ENCODE measurements at places on chromosomes 5 and 9. TPM values are rescaled to one million over a fixed set of nuclear protein-coding genes. Genes with fewer than 3 reads are reported as not detected.

- H3K27ac ChIP-seq = no peak overlapping the region
- no peak overlapping the region for H3K4me3 ChIP-seq
- H3K36me3 ChIP-seq = peaks cover 3% of the 10 kb centered on the region
- no peaks in the 10 kb centered on the region for H3K4me1 ChIP-seq
- H3K27me3 ChIP-seq = no peaks in the 10 kb centered on the region
Measured at GRCh38 chr9:14978022-14979000, 68.1 kb upstream of the FREM1 start.

GRCh38 chr9:91207729-91208418 is 153.8 kb downstream of the AUH start:
- peak overlapping the region; percentile 75 for H3K4me3 ChIP-seq
- H3K27ac ChIP-seq = peak overlapping the region; percentile 77
- H3K36me3 ChIP-seq = no peaks in the 10 kb centered on the region
- H3K27me3 ChIP-seq = no peaks in the 10 kb centered on the region

GRCh38 chr5:40735609-40736008 is 20.2 kb downstream of the TTC33 start:
- no peaks in the 10 kb centered on the region for H3K27me3 ChIP-seq
- H3K4me1 ChIP-seq = peaks cover 29% of the 10 kb centered on the region
- H3K36me3 ChIP-seq = peaks cover 9% of the 10 kb centered on the region
- no peak overlapping the region for H3K4me3 ChIP-seq
- H3K27ac ChIP-seq = peak overlapping the region; percentile 62

FYB1 gene
- 517 TPM for total RNA-seq

DRD1 gene
- not detected for total RNA-seq

TRMO gene
- 46.3 TPM for total RNA-seq

NSD1 gene
- total RNA-seq = 103 TPM

BASP1 gene
- total RNA-seq = 1.4 TPM

- H3K4me1 ChIP-seq = no peaks in the 10 kb centered on the region
- no peak overlapping the region for H3K4me3 ChIP-seq
- no peak for DNase-seq
- no peaks in the 10 kb centered on the region for H3K36me3 ChIP-seq
Measured at GRCh38 chr9:131119600-131119999, 5.8 kb upstream of the NUP214 start.

GRCh38 chr9:124770359-124771020 is 621 bp downstream of the NR6A1 start:
- H3K4me1 ChIP-seq = peaks cover 38% of the 10 kb centered on the region
- H3K27ac ChIP-seq = peak overlapping the region; percentile 68
- peak overlapping the region; percentile 98 for H3K4me3 ChIP-seq
- peaks cover 7% of the 10 kb centered on the region for H3K36me3 ChIP-seq

DNA sequence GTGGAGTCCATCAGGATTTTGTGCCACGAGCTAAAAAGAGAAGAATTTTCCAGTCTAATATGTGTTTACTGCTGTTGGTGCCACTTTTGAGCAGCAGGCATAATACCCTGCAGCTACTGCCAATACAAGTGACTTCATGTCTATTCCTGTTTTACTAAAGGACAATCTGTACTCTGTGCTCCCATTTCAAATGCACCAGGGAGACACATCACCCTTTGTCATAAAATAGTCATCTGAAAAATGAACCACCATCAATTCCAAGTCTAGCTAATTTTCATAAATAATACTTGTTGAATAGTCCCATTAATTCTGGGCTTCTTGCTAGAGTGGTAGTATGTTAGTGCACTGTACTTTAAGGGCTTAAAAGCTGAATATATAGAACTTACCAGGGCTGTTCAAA is 8.9 kb upstream of the PKD2L2 start:
- no peak overlapping the region for H3K27ac ChIP-seq
- H3K36me3 ChIP-seq = peaks cover 3% of the 10 kb centered on the region
- H3K4me1 ChIP-seq = no peaks in the 10 kb centered on the region
- H3K27me3 ChIP-seq = no peaks in the 10 kb centered on the region
- H3K4me3 ChIP-seq = no peak overlapping the region

GRCh38 chr9:123455187-123455586 is 99.2 kb downstream of the CRB2 start:
- no peak overlapping the region for H3K27ac ChIP-seq
- no peak overlapping the region for H3K4me3 ChIP-seq
- peaks cover 6% of the 10 kb centered on the region for H3K4me1 ChIP-seq
- no peak for DNase-seq
- H3K27me3 ChIP-seq = no peaks in the 10 kb centered on the region
- peaks cover 10% of the 10 kb centered on the region for H3K36me3 ChIP-seq

SLC24A2 gene
- total RNA-seq = not detected

DNA sequence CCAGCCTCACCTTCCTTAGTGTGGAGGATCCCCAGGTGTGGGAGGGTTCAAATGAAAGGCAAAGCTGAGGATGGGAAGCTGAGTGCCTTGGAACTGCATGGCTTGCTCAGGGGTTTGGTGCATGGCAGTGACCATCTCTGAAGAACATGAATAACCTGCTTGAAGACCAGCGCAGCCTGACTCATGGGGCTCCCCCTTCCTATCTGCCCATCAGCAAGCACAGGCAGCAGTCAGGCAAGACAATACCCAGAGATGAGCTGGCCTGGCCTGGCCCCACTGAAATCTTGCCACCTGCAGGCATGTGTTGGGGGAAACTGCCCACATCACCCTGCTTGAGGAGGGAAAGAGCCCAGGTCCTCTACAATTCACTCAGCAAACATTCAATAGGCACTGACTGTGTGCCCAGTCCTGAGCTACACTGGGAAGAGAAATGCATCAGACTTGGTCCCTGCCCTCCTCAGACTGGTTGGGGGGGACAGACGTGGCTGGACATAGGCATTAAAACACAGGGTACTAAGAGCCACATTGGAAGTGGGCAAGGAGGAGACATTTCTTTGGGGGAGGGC is 105.0 kb upstream of the ALDH1B1 start:
- H3K27me3 ChIP-seq = peaks cover 11% of the 10 kb centered on the region
- H3K4me1 ChIP-seq = no peaks in the 10 kb centered on the region
- no peaks in the 10 kb centered on the region for H3K36me3 ChIP-seq
- no peak overlapping the region for H3K27ac ChIP-seq
- H3K4me3 ChIP-seq = no peak overlapping the region

DNA sequence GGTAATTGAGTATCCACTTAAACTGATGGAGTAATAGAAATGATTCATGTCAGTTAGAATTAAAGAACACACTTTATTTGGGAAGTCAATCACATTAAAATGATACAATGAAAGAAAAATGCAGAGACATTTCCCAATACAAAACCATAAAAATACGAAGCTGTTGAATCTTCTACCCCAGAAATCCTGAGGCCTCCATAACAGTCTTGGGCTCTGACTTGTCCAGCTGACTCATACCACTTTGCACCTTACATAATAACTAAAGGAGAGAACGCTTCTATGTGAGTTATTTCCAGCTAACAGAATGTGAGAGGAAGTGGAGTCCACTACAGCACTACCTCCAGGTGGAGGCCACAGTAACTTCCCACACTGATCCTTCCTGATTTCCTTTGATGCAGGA is 305.0 kb downstream of the MRPS30 start:
- no peaks in the 10 kb centered on the region for H3K36me3 ChIP-seq
- no peak overlapping the region for H3K27ac ChIP-seq
- H3K27me3 ChIP-seq = no peaks in the 10 kb centered on the region
- no peak for DNase-seq
- H3K4me3 ChIP-seq = no peak overlapping the region
- H3K4me1 ChIP-seq = peaks cover 2% of the 10 kb centered on the region

RGMB gene
- 15.0 TPM for total RNA-seq

DNA sequence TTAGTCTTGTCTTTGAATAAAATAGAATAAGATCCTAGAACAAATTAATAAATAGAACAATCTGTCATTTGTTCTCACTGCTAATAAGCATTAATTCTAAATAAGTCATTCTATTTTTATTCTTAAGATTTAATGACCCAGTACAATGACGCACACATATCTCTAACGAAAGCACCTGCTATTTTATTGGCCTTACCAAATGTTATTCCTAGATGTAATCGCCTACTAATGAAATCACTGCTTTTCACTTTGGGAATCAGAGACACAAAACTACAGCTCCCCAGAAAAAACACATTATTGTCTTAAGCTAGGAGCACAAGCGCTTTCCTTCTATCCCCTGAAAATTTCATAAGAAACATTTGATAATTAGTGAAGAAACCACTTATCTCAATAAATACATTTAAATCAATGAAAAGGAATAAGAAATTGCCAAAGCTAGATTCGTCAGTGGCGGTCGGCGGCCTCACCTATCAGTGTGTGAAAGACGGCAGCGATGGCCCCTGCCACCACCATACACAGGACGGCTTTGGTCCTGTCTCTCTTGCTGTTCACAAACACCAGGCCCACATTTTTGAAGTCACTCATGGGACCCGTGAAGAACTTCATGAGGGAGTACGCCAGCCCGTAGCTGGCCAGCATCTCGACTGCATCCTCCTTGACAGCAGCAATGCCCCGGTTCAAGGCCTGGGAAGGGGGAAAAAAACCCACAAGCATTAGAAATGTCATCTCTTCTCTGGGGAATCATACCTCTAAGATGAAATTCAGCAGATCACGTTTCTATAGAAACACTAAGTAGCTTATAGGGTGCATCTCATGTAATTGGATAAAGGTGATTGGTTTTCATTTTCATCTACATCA is 102.8 kb downstream of the ANKH start:
- H3K4me3 ChIP-seq = no peak overlapping the region
- H3K27me3 ChIP-seq = no peaks in the 10 kb centered on the region
- H3K36me3 ChIP-seq = peaks cover 4% of the 10 kb centered on the region
- H3K4me1 ChIP-seq = peaks cover 23% of the 10 kb centered on the region

DNA sequence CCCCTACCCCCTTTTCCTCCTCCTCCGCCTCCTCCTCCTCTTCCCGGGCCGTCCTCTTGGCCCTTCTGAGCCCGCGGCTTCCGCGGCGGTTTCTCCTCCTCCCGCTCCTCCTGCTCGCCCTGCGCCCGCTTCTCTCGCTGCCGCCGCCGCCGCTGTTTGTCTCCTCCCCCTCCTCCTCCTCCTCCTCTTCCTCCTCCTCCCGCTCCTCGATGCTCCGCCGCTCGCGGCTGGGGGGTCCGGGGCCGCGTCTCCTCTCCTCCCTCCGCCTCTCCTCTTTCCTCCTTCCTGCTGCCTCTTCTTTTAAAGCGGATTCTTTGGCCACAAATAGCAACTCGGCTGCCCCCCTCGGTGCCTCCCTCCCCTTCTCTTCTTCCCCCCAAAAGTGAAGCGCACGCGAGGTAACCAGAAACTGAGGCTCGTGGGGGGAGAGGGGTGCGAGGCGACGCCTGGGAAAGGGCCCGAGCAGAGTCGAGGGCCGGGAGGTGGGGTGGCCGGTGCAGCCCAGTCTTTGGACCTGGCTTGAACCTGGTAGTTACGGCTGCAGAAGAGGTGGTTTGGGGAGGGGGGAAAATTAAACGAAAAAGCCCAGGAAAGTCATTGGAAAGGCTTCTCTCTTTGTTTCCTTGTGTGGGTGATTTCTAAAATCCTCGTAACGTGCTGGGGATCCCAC is 1058.5 kb upstream of the DMAC1 start:
- no peak for DNase-seq
- peak overlapping the region; percentile 75 for H3K4me3 ChIP-seq
- peaks cover 11% of the 10 kb centered on the region for H3K4me1 ChIP-seq
- H3K27me3 ChIP-seq = peaks cover 66% of the 10 kb centered on the region

ENTPD2 gene
- total RNA-seq = 0.20 TPM

SLC27A6 gene
- total RNA-seq = not detected
